Heart right ventricle (tissue), 16 donors: ENCODE measurements at places on chromosomes 1 and 21.

DNA sequence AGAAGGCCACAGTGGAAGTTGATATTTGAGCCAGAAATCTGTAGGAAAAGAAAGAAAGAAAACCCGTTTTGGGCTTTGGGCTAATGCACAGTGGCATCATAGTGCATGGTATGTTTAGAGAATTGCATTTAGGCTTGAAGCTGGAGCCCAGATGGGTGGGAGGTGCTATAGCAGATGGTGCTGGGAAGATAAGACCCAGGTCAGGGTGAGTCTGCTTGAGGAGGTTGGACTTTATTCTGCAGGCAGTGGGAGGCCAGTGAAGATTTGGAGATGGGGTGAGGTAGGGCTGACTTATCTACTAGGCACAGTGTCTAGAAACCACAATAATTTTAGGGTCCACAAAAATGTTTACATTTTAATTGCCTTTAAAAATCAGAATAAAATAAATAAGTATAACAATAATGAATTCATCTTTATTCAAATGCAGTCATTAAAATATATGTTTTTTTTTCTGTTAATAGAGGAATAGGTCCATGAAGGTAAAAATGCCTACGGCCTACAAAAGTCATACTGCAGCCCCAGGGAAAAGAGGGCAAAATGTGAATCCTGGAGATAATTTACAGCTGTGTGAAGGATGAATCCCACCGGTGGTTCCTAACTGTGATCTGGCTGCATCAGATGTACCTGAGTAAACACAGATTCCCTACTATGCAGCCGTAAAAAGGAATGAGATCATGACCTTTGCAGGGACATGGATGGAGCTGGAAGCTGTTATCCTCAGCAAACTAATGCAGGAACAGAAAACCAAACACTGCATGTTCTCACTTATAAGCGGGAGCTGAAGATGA lies 8.7 kb downstream of the DNAJC6 start:
- H3K36me3 ChIP-seq, result no peaks in the 10 kb centered on the region
- H3K4me1 ChIP-seq, result no peaks in the 10 kb centered on the region
- H3K4me3 ChIP-seq, result no peak overlapping the region
- H3K27ac ChIP-seq, result no peak overlapping the region

DNA sequence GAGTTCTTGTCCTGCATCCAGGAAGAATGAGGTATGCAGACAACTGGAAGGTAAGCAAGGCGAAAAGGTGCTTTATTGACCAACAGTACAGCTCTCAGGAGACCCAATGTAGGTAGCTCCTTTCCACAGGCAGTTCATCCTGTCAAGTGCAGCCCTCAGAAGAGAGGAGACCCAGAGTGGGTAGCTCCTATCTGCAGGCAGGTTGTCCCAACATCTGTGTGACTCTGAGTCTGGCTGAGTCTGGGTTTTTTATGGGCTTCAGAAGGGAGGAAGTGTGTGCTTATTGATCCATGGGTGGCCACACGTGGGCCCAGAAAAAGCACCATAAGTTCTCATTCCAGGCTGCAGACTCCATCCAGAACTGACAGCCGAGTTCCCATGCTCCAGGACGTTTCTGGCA lies 34.0 kb downstream of the ZNF691 start:
- H3K27ac ChIP-seq, result no peak overlapping the region
- no peaks in the 10 kb centered on the region for H3K36me3 ChIP-seq
- no peak for DNase-seq
- H3K4me3 ChIP-seq, result no peak overlapping the region
- H3K4me1 ChIP-seq, result no peaks in the 10 kb centered on the region

DNA sequence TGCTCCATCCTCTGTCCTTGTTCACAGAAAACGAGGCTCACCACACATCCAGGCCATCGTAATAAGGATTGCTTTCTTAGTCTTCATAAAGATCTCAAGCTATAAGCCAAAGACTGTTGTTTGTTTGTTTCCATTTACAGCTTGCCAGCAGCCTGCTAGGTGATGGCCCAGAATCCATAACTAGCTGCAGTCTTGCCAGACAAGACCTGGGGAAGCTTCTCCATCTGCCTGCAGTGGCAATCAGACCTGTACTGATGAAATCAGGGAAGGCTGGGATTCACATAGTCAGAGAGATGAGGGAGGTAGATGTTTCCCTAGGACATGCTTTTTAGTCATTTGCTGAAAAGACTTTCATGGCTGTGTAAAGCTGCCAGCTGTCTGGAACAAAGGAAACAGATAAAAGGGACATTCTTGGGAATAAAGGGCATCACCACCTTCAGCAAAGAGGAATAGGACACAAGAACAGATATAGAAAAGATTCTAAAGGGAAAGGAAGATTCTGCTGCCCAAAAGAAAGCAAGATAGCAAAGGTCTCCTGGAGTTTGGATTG lies 51.0 kb downstream of the MT1HL1 start:
- DNase-seq, result no peak
- H3K27me3 ChIP-seq, result no peaks in the 10 kb centered on the region
- H3K4me1 ChIP-seq, result no peaks in the 10 kb centered on the region
- H3K27ac ChIP-seq, result no peak overlapping the region
- H3K4me3 ChIP-seq, result no peak overlapping the region
- H3K36me3 ChIP-seq, result no peaks in the 10 kb centered on the region

- no peak overlapping the region for H3K27ac ChIP-seq
- H3K36me3 ChIP-seq, result no peaks in the 10 kb centered on the region
- no peak for DNase-seq
- no peak overlapping the region for H3K4me3 ChIP-seq
- no peaks in the 10 kb centered on the region for H3K4me1 ChIP-seq
These were observed 43.2 kb upstream of the RUNX3 start for GRCh38 chr1:24973315-24973714.

DNA sequence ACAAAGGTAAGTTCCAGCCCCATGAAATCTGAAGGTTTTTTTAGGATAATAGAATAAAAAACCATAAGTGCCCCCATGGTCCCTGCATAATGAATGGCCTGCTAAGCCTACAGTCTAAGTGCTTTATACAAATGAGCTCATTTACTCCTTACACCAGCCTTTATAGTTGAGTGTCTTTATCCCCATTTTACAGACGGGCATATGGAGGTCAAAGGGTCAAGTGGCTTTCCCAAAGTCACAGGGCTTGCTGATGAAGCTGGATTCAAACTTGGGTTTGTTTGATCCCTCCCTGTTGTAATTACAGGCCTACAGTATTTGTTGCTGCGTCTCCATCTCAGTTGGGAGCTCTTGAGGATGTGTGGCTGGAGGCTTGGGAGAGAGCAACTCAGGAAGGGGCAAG lies 28.3 kb upstream of the ARHGEF10L start:
- no peak for DNase-seq
- H3K4me3 ChIP-seq, result no peak overlapping the region

- no peak overlapping the region for H3K27ac ChIP-seq
- H3K4me3 ChIP-seq, result no peak overlapping the region
- no peaks in the 10 kb centered on the region for H3K4me1 ChIP-seq
- H3K27me3 ChIP-seq, result peaks cover 6% of the 10 kb centered on the region
- no peaks in the 10 kb centered on the region for H3K36me3 ChIP-seq
These were observed 89.4 kb downstream of the LPAR3 start for GRCh38 chr1:84803604-84804003.

DNA sequence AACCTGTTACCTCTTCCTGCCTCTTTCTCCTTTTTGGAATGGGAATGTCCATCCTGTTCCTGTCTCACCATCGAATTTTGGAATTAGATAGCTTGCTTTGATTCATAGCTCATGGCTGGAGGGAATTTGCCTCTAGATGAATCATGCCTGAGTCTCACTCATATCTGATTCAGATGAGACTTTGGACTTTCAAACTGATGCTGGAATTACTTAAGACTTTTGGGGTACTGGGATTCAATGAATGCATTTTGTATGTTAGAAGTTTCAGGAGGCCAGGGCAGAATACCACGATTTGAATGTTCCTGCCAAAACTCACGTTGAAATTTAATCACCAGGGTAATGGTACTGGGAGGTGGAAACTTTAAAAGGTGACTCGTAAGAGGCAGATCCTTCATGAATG lies 132.4 kb downstream of the DSCAM start:
- H3K4me1 ChIP-seq, result no peaks in the 10 kb centered on the region
- H3K27me3 ChIP-seq, result no peaks in the 10 kb centered on the region
- no peak overlapping the region for H3K27ac ChIP-seq

DNA sequence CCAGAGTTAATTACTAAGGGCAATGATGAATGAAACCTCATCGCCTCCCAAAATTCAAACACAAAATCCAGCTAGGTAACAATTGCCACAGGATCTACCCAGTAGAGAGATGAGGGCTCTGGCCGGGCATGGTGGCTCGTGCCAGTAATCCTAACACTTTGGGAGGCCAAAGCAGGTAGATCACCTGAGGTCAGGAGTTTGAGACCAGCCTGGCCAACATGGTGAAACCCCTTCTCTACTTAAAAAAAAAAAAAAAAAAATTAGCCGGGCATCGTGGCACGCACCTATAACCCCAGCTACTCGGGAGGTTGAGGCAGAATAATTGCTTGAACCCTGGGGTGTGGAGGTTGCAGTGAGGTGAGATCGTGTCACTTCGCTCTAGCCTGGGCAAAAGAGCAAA lies 15.8 kb downstream of the CD2 start:
- no peaks in the 10 kb centered on the region for H3K4me1 ChIP-seq
- H3K27me3 ChIP-seq, result no peaks in the 10 kb centered on the region
- H3K36me3 ChIP-seq, result no peaks in the 10 kb centered on the region
- H3K27ac ChIP-seq, result peak overlapping the region; percentile 80

DNA sequence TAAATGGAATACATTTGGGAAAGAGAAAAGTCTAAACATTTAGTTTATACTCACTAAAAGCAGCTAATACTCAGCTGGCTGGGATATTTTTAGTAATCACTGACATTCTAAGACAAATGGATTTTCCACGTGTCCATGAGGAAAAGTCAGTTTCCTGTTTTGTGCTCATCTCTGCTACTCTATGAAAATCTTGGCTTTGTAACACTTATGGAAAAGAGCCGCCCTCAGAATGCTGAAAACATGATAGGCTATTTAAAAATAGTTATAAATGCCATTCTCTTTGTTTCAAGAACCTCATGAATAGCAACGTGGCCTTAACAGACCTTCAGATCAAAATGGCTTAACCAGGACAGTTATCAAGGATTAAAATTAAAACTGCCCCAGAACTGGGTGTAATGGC lies 29.9 kb downstream of the MRAP start:
- H3K4me3 ChIP-seq, result no peak overlapping the region
- H3K27ac ChIP-seq, result peak overlapping the region; percentile 87
- H3K4me1 ChIP-seq, result peaks cover 24% of the 10 kb centered on the region

DNA sequence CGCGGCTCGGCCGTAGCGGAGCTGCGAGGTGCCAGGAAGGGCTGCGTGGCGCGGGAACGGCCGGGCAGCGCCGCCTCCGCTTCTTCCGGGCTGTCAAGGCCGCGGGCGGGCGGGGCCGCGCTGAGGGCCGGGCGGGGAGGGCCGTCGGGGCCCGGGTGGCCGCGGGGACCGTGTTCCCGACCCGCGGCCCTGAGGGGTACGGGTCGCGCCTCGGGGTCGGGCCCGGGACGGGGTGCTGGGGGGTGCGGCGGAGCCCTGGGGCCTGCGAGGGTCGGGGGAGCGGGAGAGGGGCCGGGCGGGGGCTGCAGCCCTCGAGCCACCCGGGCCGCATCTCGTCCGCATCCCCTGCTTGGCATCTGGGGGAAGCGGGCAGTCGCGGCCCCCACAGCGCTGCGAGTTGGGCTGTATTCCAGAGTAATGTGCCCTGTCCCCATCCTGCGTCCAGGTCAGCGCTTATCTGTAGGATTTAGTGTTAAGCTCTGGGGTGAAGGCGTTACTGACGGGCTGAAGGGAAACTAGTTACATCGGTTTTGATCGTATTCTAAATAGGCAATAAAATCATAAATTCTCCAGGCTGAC lies 379 bp downstream of the RER1 start:
- peaks cover 41% of the 10 kb centered on the region for H3K4me1 ChIP-seq
- peaks cover 30% of the 10 kb centered on the region for H3K36me3 ChIP-seq
- no peak for DNase-seq
- peak overlapping the region; percentile 84 for H3K27ac ChIP-seq

- H3K27me3 ChIP-seq, result no peaks in the 10 kb centered on the region
- no peak overlapping the region for H3K27ac ChIP-seq
- H3K4me3 ChIP-seq, result no peak overlapping the region
- peaks cover 13% of the 10 kb centered on the region for H3K4me1 ChIP-seq
- peak; percentile 89 for DNase-seq
- peaks cover 3% of the 10 kb centered on the region for H3K36me3 ChIP-seq
These were observed 18.1 kb downstream of the GPR157 start for GRCh38 chr1:9110669-9111356.

GRCh38 chr21:44618909-44619308 lies 7.0 kb downstream of the KRTAP10-8 start:
- no peak overlapping the region for H3K27ac ChIP-seq
- peaks cover 21% of the 10 kb centered on the region for H3K27me3 ChIP-seq
- no peak for DNase-seq
- H3K4me1 ChIP-seq, result peaks cover 6% of the 10 kb centered on the region

GRCh38 chr1:228876187-228876586 lies 140.9 kb downstream of the RHOU start:
- no peak overlapping the region for H3K4me3 ChIP-seq
- no peaks in the 10 kb centered on the region for H3K27me3 ChIP-seq
- no peaks in the 10 kb centered on the region for H3K4me1 ChIP-seq
- H3K36me3 ChIP-seq, result no peaks in the 10 kb centered on the region
- no peak for DNase-seq

GRCh38 chr1:155126556-155127104 lies 1.0 kb upstream of the EFNA1 start:
- peak overlapping the region; percentile 93 for H3K27ac ChIP-seq
- DNase-seq, result peak; percentile 29
- H3K4me3 ChIP-seq, result peak overlapping the region; percentile 47

DNA sequence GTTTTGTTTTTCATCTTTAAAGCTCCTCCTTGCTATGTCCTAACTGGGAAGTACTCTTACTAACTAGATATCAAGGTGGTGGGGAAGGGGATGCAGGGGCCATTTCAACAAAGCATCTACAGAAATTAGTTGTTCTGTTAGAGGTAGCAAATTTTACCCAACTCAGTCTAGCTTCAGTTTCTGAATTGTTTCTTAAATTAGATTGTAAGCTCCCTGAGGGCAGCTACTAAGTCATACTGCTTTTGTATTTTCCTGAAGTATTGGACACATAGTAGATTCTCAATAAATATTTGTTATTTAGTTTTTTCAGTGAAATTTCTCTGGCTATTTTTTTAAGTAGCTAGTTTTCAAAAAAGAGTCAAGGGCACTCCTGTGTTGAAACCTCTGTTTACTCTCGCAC lies 1.8 kb downstream of the UBAP2L start:
- H3K36me3 ChIP-seq, result peaks cover 44% of the 10 kb centered on the region
- H3K27me3 ChIP-seq, result no peaks in the 10 kb centered on the region
- no peak for DNase-seq
- H3K4me1 ChIP-seq, result peaks cover 63% of the 10 kb centered on the region
- H3K4me3 ChIP-seq, result peak overlapping the region; percentile 86
- peak overlapping the region; percentile 99 for H3K27ac ChIP-seq

DNA sequence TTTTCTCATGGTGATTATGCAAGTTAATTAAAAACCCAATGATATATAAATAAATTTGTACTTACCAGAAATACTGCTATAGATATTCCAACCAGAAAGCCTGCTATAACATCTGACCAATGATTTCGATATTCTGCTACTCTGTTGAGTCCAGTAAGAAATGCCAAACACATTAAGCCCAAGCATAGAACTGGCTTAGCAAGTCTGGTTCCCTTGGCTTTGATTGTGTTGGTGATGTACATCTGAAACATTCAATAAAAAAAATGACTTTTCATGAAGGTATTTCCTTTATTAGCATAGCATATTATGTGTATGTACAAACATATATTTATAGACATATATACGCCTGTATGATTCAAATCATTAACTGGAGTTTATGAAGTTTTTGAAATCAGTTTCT lies 82.8 kb downstream of the PLPPR5 start:
- no peak for DNase-seq
- no peak overlapping the region for H3K4me3 ChIP-seq
- no peaks in the 10 kb centered on the region for H3K27me3 ChIP-seq
- no peak overlapping the region for H3K27ac ChIP-seq
- H3K36me3 ChIP-seq, result no peaks in the 10 kb centered on the region

- peak overlapping the region; percentile 73 for H3K27ac ChIP-seq
- no peaks in the 10 kb centered on the region for H3K27me3 ChIP-seq
- H3K4me3 ChIP-seq, result no peak overlapping the region
- H3K4me1 ChIP-seq, result peaks cover 4% of the 10 kb centered on the region
These were observed 48.4 kb downstream of the TRIM11 start for GRCh38 chr1:228358039-228358763.
